Left lung (tissue), 14 donors: ENCODE measurements at places on chromosomes 4 and X. TPM values are rescaled to one million over a fixed set of nuclear protein-coding genes. Genes with fewer than 3 reads are reported as not detected.

DNA sequence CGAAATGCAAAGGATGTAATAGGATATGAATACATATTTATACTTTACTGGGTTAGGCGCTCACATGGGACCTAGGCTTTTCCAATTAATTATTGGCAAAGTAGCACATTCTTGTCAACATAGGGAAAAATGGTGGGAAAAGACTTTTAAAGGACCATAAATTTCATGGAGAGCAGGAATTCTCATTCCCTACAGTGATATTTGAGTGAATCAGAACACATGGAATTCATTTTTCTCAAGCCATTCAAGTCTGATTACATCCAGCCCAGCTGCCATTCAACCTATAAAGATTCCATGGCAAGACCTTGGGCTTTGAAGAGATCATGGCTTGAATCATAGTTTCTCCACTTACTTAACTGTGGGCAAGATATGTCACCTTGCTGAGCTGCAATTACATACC is 150.4 kb downstream of the SOWAHB start:
- no peak for DNase-seq

The ADH1C gene
- total RNA-seq: 1.8 TPM

DNA sequence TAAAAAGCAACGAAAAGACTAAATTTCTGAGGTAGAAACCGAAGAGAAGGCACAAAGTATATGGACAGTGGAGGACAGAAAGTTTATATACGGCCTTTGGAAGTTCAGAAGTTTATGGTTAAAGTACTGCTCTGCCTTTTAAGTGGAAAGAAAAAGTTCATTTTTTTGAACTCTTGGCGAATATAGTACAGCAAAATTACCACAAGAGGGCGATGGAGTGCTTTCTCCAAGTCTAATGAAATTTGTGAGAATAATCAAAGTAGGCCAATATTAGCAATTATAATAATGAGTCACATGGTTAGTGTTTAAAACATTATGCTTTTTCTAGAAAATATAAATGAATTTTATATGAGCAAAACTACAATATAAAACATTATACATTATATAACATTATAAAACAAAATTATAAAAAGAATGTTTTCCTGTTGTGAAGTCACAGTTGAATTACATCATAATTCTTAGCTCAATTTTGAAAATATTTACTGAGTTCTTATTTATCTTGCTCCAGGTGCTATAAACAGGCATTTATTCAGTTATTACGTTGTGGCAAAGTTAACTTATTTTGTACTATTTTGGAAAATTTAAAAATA is 136.2 kb upstream of the BMPR1B start:
- DNase-seq: peak; percentile 37

DNA sequence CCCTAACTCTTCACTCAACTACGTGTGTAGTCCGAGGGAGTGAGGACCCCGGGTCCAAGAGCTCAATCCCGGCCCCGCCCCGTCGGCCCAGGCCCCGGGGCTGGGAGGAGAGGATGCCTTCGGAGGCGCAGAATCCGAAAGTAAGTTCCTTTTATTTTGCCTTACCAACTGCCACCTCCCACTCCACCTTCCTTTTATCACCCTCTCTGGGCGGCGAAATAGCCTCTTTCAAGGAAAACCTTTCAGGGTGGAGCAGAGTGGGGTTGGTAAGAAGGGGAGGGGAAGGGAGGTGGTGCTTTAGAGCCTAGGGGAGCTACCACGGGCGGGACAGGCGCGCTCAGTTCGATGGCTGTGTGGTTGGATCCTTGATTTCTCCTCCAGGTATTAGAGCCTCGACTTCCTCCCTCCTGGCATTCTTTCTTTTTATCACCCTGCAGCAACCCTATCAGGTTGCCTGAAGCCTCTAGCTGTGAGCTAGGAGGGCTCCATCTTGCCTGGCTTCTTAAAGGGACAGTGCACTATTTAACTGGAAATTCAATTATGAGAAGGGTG is 191.2 kb downstream of the RRAGB start:
- DNase-seq: no peak

The STPG2 gene
- total RNA-seq: 0.64 TPM

- no peak for DNase-seq
Observed at GRCh38 chr4:109072595-109072994, 229.9 kb downstream of the COL25A1 start.
